ENCODE measurements at places on chromosomes 11 and 22.

DNA sequence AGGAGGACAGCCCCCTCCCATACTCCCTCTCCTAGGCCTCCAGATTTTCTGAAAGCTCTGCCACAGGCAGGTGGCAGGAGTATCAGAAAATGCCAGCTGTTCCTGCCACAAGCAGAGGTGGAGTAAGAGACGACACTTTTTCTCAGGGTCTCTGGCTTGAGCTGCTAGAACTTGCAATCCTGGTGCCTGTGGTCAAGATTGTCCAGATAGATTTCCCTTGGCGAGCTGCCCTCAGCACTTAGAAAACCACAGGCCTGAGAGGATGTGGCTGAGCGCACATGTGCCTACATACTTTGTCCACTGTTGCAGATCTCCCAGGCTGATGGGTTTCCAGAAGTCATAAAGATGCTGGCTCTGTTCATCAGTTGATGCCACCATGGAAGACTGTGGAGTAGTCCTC lies 65.7 kb upstream of the NAV2 start:
- no peak for DNase-seq

GRCh38 chr22:36365020-36365411 lies 22.8 kb downstream of the MYH9 start:
- peak; percentile 82 for DNase-seq

- no peak for DNase-seq
Measured at GRCh38 chr11:8242499-8243280, 21.0 kb downstream of the LMO1 start.

- DNase-seq, result no peak
Measured at GRCh38 chr11:10581481-10582019, 13.1 kb upstream of the LYVE1 start.

DNA sequence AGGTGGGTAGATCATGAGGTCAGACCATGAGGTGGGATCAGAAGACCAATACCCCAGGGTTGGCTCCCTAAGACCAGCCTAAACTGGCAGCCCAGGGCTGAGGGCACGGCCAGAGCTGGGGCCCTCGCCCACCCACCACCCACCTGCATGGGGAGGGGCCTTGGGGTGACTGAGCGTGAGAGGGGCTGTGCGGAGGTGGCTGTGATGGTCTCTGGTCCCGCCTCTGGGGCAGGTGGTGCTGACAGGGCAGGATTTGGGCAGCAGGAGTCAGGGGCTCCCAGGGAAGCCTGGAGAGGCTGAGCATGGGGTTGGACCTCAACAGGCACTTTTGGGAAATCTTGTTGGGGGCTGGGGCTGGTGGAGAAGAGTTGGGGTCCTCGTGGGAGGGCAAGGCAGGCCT lies 39.8 kb upstream of the MUC5AC start:
- DNase-seq, result no peak

DNA sequence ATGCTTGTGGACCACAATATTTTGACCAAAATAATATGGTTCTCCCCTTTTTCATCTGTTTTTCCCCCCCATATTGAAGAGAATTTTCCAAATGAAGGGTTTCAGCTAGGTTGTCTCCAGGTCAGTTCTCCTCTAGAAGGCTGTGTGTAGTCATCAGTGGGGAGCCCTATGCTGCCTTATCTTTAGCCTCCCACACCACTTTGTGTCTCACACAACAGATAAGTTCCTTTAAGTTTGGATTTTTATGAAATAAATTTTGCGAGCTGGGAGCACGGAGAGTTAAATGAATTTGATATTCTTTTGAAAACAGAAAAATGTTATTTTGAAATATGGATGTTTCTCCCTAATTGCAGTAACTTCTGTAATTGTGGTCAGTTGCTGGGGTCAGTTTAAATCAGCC lies 28.9 kb downstream of the PAX6 start:
- no peak for DNase-seq

DNA sequence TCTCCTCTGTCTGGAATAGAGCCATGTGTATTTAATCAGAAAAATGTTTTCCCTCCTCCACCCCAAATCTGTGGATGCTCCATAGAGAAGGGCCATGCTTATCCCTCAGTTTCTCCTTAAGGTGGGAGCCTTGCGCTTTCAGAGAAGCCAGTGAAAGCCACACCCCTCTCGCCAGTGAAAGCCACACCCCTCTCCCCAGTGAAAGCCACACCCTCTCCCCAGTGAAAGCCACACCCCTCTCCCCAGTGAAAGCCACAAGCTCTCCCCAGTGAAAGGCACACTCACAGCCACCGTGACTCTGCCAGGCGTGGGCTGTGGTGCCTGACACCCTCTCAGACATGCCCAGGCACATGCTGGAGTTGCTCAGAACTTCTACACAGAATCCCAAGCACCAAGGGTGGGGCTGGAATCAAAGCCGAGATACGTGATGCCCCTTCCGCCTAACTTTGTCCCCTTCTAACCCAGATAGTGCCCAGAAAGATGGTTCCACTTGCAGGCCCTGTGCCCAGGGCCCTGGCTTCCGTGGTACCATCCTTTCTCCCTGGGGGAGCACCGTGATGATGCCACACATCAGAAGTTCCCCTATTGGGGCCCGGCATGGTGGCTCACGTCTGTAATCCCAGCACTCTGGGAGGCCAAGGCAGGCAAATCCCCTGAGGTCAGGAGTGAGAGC lies 16.5 kb upstream of the PRR5 start:
- DNase-seq, result peak; percentile 72

- no peak for DNase-seq
Measured at GRCh38 chr11:116335891-116336290, 436.9 kb downstream of the BUD13 start.

DNA sequence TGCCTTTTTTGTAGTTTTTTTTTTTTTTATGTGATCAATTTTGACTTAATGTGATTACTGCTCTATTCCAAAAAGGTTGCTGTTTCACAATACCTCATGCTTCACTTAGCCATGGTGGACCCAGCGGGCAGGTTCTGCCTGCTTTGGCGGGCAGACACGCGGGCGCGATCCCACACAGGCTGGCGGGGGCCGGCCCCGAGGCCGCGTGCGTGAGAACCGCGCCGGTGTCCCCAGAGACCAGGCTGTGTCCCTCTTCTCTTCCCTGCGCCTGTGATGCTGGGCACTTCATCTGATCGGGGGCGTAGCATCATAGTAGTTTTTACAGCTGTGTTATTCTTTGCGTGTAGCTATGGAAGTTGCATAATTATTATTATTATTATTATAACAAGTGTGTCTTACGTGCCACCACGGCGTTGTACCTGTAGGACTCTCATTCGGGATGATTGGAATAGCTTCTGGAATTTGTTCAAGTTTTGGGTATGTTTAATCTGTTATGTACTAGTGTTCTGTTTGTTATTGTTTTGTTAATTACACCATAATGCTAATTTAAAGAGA lies 12.5 kb downstream of the CCND1 start:
- no peak for DNase-seq

- DNase-seq, result no peak
Measured at GRCh38 chr11:114596175-114596919, 761 bp upstream of the NXPE4 start.

DNA sequence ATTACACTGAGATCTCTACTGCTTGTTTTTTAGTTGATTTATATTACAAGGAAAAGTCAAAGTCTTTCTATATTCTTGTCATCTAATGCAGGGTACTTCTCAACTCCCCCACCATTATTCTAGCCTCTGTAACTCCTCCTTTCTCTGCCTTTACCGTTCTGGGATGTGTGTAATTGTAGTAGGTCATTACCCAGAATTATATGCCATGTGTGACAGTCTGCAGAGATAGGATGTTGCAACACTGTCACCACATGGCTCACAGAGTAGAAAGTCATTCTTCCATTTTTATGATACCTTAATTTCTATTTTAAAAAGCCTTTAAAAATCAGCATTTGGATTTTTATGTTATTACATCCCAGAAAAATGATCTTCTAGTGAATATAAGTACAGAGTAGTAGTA lies 32.7 kb downstream of the ZNF143 start:
- no peak for DNase-seq

- no peak for DNase-seq
Measured at GRCh38 chr11:118902336-118903203, 18.9 kb downstream of the CXCR5 start.

DNA sequence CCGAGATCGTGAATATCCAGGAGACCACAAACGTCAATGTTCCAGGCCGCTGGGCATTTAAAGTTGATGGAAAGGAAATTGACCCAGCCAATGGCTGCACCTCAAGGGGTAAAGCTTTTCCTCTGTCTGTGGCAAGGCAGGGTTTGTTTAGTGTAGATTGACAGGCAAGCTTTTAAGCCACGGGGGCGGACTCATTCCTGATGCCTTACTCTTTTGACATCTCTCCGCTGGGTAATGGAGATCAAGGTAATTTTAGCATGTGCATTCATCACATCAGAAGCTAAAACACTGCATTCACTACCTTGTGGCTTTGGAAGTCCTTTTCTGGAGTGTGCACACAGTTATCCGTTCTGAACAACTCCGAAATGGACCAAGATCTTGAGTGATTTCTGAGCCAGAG lies 12.6 kb downstream of the TECTA start:
- no peak for DNase-seq

GRCh38 chr11:68315171-68315920 lies 3.0 kb downstream of the LRP5 start:
- no peak for DNase-seq

- no peak for DNase-seq
Measured at GRCh38 chr22:40009292-40009774, 14.6 kb downstream of the FAM83F start.

DNA sequence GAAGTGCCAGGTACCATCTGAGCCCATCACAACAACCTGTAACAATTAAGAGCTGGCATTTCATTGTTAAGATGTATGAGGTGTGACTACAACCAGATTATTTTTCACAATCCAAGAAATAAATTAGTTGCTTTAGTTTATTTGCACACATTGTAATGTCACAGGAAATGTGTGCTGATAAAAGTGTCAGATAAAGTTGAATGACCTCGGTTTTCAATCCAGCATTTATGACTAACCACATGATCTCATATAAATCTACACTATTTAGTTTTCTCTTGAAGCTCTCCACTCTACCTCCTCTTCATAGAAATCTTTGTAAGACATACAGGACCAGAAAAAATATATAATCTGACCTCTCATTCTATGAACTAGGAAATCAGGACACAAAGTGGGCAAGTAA lies 166.2 kb downstream of the PGR start:
- DNase-seq, result no peak

DNA sequence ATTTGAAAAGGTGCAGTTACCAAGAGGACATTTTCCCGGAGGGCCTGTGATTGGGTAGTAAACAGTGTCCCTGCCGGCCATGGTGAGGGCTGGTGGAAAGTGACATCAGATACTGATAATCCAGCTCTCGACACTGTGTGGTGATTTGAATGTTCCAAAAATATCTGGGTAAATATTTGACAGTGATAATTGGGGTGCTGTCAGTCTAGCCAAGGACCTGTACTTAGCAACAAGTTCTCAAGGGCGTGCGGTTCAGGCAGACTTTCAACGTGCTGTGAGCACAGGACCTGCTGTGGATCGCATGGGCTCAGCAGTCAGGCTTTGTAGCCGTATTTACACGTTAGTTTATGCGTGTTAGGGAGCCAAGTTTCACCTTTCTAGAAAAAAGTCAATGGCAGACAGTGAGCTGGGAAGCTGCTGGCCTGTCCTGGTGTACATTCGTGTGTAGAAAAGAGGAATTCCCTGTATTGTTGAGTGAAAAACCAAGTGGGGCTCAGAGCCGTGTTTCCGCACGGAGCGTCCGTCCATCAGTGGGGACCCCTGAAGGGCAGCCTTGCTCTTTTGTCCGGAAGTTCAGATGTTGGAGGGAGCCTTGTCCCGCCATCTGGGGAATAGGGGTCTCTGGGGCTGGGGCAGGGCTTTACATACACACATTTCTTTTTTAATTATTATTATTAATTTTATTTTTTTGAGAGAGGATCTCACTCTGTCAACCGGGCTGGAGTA lies 11.3 kb downstream of the TRMU start:
- DNase-seq, result no peak

GRCh38 chr22:30001459-30001858 lies 78.8 kb upstream of the HORMAD2 start:
- no peak for DNase-seq

DNA sequence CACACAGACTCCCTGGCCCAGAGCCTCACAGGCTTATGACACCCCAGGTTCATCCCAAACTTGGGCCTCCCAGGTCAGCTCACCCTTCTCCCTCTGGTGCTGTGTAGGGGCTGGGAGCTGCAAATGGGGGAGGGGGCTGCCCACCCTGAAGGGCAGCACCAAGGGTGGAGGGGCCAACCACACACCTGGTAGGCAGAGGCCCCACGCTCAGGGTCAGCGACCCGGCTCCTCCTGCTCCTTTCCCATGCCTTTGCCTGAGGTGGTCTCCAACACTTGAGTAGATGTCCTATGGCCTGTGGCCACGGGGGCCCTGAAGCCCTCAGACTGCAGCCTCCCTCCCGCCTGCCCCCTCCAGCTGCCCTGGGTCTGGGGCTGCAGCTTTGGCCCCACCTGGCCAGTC lies 3.4 kb downstream of the DGCR6 start:
- no peak for DNase-seq

- no peak for DNase-seq
Measured at GRCh38 chr11:92882828-92883611, 86.4 kb upstream of the MTNR1B start.

DNA sequence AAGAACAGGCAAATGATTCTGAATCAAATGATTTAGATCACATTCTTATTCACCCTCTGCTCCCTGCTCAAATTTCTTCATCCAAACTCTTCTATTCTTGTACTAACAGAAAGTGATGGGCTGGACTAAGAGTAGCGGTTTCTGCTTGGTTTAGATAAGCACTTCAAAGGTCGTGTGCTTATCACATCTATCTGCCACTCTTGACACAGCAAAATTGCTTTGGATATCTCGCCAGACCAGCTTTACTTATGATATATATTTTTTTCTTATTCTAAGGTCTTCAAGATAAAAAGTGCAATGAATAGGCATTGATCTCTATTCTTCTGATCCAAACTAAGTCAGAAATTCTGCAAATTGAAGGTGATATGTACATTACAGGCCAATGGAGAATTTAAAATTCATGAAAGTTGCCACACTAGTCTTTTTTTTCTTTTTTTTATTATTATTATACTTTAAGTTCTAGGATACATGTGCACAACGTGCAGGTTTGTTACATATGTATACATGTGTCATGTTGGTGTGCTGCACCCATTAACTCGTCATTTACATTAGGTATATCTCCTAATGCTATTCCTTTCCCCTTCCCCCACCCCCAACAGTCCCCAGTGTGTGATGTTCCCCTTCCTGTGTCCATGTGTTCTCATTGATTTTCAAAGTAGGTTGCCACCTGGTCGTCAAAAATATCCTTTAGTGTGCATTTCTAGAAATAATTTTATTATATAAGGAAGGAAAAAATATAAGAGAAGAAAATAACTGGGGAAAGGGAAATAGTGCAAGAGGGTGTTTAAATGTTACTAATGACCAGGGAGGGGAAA lies 1941.0 kb upstream of the RAG2 start:
- DNase-seq, result no peak

- DNase-seq, result peak; percentile 74
Measured at GRCh38 chr11:3049430-3050243, 7.6 kb downstream of the CARS1 start.

- no peak for DNase-seq
Measured at GRCh38 chr11:114366331-114367243, 33.7 kb downstream of the C11orf71 start.

DNA sequence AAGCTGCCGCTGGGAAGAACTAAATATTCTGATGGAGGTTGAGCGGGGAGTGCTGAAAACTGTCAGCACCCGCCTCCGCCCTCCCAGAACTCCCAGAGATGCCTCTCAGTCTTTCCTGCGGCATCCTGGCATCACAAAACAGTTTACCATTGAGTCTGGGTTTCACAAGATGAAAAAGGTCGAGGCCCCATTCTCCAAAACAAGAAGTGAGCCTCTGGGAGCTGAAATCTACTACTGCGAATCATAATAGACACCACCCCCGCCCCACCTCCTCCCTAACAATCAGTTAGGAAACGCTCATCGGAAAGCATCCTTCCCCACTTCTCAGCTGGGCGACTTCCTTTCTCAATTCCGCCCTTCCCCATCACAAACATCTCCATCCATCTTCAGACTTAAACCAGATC lies 1.0 kb downstream of the SUN2 start:
- no peak for DNase-seq
